CD4-positive, alpha-beta T cell treated with Interleukin-4 for 1 hour (primary cell): ENCODE measurements at places on chromosomes 7 and 10.

DNA sequence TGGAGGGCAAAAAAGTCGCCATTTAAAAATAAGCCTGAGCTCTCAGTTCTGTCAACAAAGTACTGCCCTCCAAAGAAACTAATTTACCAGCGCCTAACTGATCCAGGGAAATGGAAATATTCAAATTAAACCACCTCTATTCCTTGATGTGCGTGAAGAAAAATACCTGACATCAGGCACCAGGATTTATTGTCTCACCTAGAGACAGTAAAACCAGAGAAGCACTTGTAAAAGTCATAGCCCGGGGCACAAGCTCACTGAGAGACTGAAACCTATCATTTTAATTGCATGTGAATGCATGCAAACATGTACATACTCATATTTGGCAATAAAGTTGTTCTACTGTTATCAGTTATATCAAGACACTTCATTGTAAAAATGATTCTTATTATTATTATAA, 147.3 kb upstream of the VSTM2A start:
- DNase-seq: no peak

DNA sequence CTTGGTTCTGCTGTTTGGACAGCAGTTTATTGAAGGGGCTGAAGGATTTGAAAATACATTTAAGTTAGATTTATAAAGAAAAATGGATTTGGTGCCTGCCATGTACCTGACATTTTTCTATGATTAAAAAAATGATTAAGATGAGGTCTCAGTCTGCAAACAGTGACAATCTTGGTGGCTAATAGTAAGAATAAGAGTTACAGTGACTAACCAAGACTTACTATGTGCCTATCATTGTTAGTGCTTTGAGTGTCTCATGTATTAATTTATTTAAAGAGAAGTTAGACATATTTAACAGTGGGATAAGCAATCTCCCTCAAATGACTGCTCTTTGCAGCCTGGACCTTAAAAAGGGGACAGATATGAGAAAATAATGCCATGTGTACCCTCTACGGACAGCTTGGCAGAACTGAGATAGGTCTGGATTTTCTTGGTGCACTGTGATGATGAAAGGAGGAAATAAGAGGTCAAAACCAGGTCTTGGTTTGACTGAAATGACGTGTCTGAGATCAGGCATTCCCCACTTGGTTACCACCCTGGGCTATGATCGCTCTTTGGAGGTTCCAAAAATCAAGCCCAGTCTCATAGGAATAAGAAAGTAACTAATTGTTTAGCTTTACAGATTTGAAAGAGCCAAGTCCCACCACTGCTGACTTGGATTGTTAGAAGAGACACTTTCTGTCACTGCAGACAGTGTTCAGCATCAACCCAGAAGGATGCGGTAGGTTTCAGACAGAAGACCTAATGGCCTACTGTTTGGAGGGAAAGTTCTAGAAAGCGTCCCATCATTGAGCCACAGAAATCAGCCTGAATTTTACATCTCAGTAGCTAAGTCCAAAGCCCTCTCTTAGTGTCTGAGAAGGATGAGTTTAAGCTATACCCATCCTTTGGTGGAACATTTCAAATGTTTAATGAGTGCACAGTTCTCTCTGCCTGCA, 2.1 kb downstream of the CASP7 start:
- DNase-seq: peak; percentile 52

- DNase-seq: no peak
Observed at GRCh38 chr7:50454968-50455367, 4.8 kb upstream of the FIGNL1 start.

DNA sequence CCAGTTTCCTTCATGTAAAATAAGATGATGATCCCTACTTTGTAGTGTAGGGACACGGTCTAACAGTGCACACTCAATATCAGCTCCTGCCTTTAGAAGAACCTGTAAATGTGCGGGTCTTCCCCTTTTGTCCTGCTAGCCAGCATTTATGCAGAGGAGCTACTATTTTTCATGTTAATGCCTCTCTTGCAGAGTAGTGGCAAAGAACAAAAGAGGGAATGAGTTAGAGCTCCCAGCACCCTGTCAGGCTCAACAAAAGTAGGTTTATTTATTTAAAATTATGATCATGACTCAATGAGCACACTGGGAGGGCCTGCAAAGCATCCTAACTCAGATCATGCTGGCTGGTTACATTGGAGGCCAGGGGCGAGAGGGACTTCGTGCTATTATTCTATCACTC, 414.5 kb upstream of the COBL start:
- no peak for DNase-seq

DNA sequence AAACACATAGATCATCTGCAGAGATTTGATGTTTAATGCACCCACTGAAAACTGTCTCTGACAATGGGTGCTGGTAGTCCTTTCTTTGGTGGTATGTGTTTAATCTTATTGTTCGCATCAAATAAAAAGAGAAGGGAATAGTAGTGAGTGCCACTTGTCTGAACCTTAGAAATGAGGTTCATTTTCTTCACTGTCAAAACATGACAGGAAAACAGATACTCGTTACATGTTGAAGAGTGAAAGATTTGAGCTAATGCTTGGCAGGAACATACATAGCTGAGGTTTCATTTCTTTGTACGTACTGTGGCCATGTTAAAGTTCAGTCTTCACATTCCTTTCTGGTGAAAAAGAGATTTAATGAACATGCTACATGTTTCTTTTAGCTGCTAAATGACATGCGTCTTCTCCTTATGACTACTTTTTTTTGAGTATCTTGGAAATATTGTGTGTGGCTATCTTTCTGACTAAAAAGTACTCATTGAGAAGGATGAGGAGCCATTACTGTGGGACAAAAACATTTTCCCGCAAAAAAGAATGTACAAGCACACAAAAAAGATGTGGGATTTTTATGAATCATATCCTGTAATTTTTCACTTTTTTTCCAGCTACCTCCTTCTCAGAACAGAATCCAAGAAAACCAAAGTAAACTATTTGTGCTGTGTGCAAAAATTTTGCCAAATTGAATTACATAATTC, 108.0 kb downstream of the TWIST1 start:
- no peak for DNase-seq

DNA sequence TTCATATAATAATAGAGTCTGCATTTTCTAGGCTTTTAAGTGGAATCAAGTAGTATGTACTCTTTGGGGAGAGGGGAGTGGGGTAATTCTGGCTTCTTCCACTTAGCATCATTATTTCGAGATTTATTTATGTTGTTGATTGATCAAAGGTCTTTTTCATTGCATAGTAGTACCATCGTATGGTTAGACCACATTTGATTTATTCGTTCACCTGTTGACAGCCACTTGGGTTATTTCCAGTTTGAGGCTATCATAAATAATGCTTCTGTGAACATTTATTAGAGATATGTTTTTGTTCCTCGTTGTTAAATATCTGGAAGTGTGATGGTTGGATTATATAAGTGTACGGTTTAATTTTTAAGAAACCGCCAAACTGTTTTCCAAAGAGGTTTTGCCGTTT, 52.8 kb downstream of the AHCYL2 start:
- no peak for DNase-seq

GRCh38 chr10:35336921-35337823, 863 bp downstream of the CCNY start:
- no peak for DNase-seq

DNA sequence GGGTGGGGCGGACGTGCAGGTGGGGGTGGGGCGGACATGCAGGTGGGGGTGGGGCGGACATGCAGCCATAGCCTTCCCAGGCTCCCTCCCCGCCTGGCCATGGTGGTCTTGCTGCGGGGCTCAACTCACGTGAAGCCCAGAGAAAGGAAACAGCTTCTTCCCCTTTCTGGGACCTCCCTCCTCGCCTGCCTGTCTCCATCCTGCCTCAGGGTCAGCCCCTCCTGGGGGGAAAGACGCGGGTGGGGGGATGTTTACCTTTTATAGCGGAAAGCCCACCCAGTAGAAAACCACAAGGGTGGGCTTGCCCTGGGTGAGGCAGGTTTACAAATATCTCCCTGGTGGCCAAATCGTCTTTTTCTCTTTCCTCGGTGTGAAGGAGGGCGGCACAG, 520.0 kb downstream of the GLRX3 start:
- no peak for DNase-seq

- DNase-seq: no peak
Observed at GRCh38 chr10:24518411-24518810, 205.3 kb downstream of the ARHGAP21 start.

GRCh38 chr7:29239638-29240037, 45.1 kb downstream of the CHN2 start:
- peak; percentile 21 for DNase-seq

GRCh38 chr10:126549344-126549743, 121.1 kb downstream of the C10orf90 start:
- no peak for DNase-seq

DNA sequence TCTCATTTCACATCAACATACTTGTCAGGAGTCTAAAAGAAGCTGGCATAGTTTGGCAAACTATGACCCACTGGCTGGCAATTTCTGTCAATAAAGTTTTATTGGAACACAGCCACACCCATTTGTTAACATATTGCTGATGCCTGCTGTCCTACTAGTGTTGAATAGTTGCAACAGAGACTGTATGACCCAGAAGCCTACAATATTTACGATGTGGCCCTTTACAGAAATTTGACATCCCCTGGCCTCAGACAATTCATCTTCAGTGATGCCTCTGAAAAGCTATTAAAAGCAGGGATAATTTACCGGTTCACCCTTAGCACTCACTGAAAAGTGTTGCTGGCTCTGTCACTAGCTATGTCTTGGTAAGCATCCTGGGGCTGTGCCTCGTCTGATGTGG, 155.2 kb downstream of the ARID5B start:
- no peak for DNase-seq

GRCh38 chr7:139722604-139723003, 55.2 kb downstream of the HIPK2 start:
- DNase-seq: no peak

GRCh38 chr7:117155694-117156093, 167.2 kb downstream of the WNT2 start:
- no peak for DNase-seq

- DNase-seq: no peak
Observed at GRCh38 chr10:66189271-66189670, 736.6 kb upstream of the LRRTM3 start.

DNA sequence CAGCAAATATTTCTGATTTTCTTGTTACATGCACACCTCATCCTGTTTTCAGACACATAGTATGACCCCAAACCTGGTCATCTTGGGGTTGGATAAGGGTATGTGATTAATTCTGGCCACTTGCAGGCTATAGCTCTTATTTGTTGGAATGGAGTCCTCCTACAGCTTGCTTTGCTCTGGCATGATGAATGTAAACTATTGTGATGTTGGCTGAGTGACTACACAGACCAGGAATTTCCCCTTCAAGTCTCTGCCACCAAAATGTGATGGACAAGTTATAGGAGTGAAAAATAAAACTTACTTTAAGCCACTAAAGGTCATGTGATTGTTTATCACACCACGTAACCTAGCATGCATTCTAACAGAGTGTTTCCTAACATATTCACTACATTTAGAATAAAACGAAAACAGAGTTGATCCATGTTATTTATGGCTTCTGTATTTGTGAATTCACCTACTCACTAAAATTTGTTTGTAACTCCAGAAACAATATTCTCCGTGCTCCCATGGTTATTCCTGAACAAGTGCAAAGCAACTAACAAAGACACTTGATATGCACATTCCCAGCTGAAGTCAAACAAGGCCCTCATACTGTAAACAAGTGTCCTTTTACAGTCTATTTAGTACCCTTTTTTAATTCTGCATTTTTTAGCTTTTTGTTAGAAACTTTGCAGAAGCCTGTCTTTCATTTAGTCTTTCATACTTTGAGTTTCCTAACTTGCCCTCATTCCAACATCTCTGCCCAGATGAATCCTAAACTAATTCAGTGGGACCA, 599.2 kb upstream of the PCDH15 start:
- no peak for DNase-seq

GRCh38 chr7:19295376-19295775, 150.2 kb upstream of the FERD3L start:
- no peak for DNase-seq

- DNase-seq: no peak
Observed at GRCh38 chr10:129391464-129391863, 75.6 kb upstream of the MGMT start.

DNA sequence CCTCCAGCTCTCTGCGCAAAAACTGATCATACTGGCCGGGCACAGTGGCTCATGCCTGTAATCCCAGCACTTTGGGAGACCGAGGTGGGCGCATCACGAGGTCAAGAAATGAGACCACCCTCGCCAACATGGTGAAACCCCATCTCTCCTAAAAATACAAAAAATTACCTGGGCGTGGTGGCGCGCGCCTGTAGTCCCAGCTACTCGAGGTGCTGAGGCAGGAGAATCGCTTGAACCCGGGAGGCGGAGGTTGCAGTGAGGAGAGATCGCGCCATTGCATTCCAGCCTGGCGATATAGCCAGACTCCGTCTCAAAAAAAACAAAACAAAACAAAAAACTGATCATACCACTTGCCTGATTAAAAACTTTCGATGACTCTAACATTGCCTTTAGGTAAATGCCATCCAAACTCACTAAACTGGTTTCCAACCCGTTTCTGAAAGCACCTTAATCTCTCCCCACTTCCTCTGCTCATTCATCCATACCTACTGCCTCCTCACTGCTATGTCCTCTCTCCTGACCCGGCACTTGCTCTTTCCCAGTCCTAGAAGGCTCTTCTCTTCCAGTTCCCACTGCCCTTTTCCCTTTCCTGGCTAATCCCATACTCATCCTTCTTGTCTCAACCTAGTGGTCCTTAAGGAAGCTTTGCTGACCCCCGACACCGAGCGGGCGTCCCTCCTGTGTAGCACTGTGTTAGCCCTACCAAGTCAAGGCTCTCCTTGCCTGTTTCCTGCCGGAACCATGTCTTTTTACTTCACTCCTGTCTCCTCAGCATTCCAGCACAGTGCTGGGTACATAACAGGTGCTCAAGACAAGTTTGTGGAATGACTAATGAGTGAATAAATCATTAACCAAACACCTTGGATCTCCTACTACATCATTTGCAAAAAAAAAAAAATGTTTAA, 686 bp upstream of the MIOS start:
- DNase-seq: no peak

GRCh38 chr7:47453093-47454061, 128.5 kb downstream of the TNS3 start:
- peak; percentile 34 for DNase-seq

GRCh38 chr10:91294134-91294906, 73.9 kb downstream of the PCGF5 start:
- no peak for DNase-seq

GRCh38 chr7:26865094-26865388, 651 bp upstream of the SKAP2 start:
- no peak for DNase-seq

DNA sequence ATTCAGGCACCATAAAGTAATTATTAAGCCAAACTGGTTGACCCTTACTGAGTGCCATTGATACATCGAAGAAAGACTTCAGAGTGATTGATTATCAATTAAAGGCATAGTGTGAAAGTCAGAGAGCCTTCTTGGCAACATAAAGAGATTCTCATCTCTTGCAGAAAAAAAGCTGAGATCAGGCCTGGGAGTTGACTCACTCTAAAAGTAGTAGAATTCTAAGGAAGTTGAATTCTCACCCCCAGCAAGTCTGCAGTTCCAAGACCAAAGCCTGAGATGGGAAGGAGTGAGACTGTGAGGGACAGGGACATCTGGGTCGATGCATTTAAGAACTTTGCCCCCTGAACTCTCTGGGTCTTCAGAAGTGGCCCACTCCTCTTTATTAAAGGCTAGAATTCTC, 21.6 kb upstream of the ERCC6 start:
- DNase-seq: no peak

GRCh38 chr10:61628151-61628874, 34.4 kb upstream of the CABCOCO1 start:
- DNase-seq: no peak
